Fibroblast of mammary gland (primary cell): ENCODE measurements at places on chromosomes 4 and X.
A peak's percentile ranks its signal among the peaks of the same experiment; 100 is the strongest.

DNA sequence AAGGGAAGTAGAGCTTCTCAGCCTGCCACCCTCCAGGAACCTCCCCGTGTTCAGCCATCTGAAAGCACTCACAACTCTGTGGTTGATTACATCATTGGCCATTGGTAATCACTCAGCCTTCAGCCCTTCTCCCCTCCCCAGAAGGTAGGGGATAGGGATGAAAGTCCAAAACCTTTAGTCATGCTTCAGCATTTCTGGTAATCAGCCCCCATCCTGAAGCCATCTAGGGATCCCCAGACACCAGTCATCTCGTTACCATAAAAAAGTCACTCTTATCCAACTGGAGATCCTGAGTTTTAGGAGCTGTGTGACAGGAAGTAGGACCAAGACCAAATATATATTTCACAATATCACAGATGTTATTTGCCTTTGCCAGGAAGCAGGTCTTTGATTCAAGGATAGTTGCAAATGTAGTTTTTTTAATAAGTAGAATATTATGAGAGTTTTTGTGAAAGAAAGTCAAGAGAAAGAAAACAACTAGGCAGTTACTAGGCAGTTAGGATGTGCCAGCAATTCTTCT lies 364.6 kb upstream of the NOCT start:
- peak; percentile 64 for DNase-seq

- DNase-seq, result peak; percentile 94
Measured at GRCh38 chrX:1391707-1392375, at the start of gene SLC25A6. TSS of gene SLC25A6 (minus strand) at chrX:1392113. CDS start at chrX:1392009, 104 bp downstream.

- peak; percentile 48 for DNase-seq
Measured at GRCh38 chr4:125315576-125316400, 1.0 kb downstream of the FAT4 start.

DNA sequence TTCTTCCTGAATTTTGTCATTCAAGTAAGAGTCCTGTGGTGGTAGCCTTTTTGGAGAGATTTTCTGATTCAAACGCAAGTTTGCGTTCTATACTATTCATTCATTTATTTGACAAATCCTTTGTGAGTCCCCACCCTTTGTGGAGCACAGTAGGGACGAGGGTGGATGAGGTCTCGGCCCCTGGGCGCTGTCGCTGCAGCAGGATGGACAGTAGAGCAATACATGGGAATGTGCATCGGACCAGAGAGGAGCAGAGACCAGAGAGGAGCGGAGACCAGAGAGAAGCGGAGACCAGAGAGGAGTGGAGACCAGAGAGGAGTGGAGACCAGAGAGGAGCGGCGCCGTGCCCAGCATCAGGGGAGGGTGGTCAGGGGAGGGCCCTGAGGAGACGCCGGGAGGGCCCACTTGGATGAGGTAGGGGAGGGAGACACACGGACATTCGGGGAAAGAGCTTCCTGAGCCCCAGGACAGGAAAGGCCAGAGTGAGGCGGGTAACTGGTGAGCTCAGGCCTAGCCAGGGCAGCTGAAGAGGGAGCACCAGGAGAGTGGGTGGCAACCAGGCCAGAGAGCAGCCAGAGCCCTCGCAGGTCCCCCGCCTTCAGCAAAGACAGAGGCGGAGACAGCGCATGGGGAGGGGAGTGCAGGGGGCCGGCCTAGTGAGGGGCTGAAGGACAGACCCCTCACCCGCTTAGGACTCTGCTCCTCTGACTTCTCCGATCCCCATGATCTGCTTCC lies 67.3 kb downstream of the NAT8L start:
- DNase-seq, result no peak

GRCh38 chr4:6343939-6344408 lies 74.3 kb downstream of the WFS1 start:
- peak; percentile 87 for DNase-seq

GRCh38 chr4:8837181-8837841 lies 34.3 kb downstream of the HMX1 start:
- no peak for DNase-seq

- DNase-seq, result no peak
Measured at GRCh38 chr4:1050486-1051213, 39.2 kb downstream of the FGFRL1 start.

DNA sequence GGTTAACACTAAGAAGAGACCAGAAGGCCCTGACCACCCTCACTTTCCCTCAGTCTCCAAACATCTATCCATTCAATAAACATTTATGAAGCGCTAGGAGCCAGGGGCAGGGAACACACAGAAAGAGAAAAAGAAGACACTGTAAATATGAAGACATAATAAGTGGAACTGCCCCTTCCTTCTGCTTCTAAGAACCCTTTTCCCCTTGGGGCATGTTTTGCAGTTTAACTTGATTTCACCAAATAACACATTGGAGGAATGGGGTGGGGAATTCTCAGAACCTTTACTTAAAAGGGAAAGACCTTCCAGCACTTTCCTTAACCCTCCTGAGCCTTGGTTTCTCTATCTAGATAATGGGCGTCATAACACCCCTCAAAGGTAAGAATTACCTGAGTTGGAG lies 42.3 kb downstream of the RBM47 start:
- no peak for DNase-seq

DNA sequence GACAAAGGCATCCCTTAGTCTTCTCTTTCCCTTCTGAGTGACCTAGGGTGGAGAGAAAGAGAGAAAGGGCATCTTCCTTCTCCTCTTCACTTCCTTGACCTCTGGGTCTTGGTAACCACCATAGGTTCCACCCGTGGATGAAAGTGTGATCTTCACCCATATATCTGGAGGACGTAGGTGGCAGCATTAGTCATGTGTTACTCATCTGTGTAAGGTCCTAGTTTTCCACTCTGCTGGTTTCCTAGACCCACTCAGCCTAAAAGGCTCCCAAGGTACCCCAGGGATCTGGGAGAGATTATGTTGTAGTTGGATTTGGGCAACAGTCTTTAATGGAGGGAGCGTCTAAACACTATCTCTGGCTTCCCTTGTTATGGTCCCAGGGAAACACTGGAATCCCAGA lies 45.5 kb upstream of the RAB9B start:
- DNase-seq, result peak; percentile 12

GRCh38 chr4:182764642-182765041 lies 152.5 kb downstream of the DCTD start:
- no peak for DNase-seq

GRCh38 chr4:53197772-53198142 lies 168.1 kb downstream of the SCFD2 start:
- no peak for DNase-seq
